GM03348 (cell line): ENCODE measurements at places on chromosomes 1 and 21.

- DNase-seq, result no peak
Measured at GRCh38 chr1:72117621-72118020, 164.7 kb downstream of the NEGR1 start.

DNA sequence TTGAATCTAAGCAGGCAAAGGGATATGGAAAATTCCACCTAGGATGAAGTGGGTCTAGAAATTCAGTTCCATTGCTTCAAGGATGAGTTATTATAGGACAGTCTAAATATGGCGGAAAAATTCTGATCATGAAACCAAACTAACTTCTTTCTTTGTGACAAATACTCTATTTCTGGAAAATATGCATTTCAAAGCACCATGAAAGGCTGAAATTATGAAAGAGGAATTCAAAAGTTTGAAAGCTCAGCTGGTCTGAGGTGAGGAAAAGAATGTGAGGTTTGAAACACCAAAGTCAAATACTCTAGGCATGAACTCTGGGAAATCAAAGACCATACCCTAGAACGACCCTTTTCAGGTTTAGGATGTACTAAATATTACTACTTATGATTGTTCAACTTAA is 36.4 kb upstream of the COL11A1 start:
- no peak for DNase-seq

DNA sequence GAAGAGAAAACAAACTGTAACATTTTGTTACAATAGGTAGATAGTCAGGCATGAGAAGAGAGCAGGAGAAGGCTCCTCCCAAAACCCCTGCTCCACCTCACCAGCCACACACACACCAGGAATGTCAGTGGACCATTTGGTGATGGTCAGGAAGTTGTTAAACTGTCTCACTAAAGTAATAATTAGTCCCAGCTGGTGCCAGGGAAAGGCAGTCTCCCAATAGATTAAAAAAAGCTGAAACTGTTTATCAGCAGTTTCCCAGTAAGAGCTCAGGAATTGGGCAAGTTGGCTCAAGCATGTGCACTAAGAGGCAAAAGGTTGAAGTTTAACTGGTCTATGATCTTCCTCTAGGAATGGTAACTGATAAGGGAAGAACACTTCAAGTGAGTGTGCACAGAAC is 249.6 kb downstream of the COL11A1 start:
- peak; percentile 52 for DNase-seq

- peak; percentile 35 for DNase-seq
Measured at GRCh38 chr1:165580931-165581871, 37.4 kb downstream of the LRRC52 start.

- DNase-seq, result no peak
Measured at GRCh38 chr21:45289655-45290515, 2.2 kb upstream of the POFUT2 start.

GRCh38 chr1:16191916-16192546 is 20.4 kb downstream of the ARHGEF19 start:
- DNase-seq, result no peak

- DNase-seq, result peak; percentile 49
Measured at GRCh38 chr1:203915811-203916210, 54.4 kb downstream of the SNRPE start.

GRCh38 chr1:185464777-185465176 is 147.7 kb upstream of the IVNS1ABP start:
- no peak for DNase-seq

GRCh38 chr1:58622571-58622970 is 45.5 kb upstream of the TACSTD2 start:
- no peak for DNase-seq

DNA sequence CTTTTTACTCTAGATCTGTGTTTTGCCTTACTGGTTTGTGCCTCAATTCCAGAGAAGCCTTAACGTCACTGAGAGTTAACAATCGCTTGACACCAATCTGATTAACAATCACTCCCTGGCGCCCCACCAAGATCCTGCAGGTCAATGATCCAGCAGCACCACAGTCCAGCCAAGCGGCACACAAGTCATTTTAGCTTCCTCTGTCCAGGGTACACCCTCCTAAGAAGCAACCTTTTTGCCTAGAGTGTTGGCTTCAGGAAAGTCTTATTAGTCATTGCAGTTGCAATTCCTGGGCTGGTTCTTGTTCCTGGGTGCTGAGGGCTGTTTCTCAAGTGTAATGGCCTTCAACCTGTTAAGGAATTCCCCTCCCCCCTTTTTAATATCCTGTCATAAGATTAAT is 323.0 kb upstream of the USP25 start:
- DNase-seq, result no peak

GRCh38 chr1:2347896-2348295 is 43.5 kb downstream of the MORN1 start:
- DNase-seq, result no peak

- no peak for DNase-seq
Measured at GRCh38 chr1:65112811-65113210, 35.2 kb upstream of the AK4 start.

DNA sequence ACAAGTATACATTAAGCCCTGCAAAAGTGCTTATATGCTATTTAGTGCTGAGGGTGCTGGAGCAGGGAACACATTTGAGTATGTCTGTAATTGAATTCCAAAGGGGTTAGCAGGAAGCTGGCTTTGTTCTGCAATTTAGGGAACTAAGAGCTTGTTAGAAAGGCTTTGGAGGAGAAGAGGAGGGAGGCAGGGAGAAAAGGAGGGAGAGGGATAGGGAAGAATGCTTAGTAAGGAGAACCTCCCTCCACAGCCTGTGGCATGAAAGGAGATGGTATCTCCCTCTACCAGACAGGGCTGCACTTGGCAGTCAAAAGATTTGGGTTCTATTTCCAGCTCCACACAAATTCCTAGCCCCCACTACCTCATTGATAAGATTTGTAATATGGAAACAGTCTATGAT is 217.8 kb downstream of the DAB1 start:
- DNase-seq, result peak; percentile 10

- no peak for DNase-seq
Measured at GRCh38 chr1:185305419-185305818, 11.6 kb downstream of the IVNS1ABP start.

GRCh38 chr1:46133781-46134350 is 1.4 kb upstream of the PIK3R3 start:
- no peak for DNase-seq

- no peak for DNase-seq
Measured at GRCh38 chr1:99727575-99728185, 38.8 kb downstream of the FRRS1 start.

- DNase-seq, result peak; percentile 81
Measured at GRCh38 chr1:179814546-179814838, 63.1 kb downstream of the TOR1AIP2 start.

GRCh38 chr1:98920441-98921110 is 84.1 kb downstream of the PLPPR5 start:
- peak; percentile 68 for DNase-seq
